ENCODE measurements at places on chromosomes 4 and X.

DNA sequence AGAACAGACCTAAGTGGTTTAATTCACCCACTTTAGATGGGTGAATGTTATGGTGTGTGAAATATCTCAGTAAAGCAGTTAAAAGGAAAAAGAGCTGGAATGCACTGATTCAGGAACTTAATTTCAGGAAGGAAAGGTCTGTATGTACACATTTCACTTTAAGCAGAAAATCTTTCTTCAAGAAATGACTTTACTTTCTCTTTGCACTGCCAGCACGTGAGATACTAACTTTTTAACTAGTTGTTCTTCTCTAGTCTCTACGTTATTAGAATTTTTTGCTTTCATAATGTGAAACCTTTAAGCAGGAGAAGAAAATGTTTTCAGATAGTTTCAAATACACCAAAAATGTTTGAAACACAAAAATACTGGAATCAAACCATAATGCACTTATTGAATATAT, 18.8 kb downstream of the C4orf46 start:
- no peak for DNase-seq

DNA sequence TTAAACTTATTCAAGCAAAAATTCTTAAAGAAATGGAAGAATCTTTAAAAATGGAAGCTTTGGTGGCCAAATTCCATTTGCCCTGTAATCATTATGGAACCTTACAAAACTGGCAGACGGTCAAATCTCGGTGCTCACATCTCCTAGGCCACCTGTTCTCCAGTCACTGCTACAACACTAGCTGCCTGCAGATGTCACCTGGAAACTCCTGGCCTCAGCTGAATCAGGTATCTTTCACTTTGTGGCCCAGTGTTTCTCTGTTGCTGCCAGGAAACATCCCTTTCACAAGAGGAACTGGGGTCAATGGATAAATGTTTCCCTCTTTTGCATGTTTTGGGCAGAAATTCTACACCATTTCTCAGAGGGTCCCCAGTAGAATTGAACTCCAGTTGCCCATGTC, 4.2 kb upstream of the CXCL3 start:
- no peak for DNase-seq

- no peak for DNase-seq
Measured at GRCh38 chrX:52078131-52078530, 9.1 kb upstream of the MAGED4B start.

- DNase-seq, result no peak
Measured at GRCh38 chr4:155694100-155694785, 27.6 kb downstream of the GUCY1A1 start.

DNA sequence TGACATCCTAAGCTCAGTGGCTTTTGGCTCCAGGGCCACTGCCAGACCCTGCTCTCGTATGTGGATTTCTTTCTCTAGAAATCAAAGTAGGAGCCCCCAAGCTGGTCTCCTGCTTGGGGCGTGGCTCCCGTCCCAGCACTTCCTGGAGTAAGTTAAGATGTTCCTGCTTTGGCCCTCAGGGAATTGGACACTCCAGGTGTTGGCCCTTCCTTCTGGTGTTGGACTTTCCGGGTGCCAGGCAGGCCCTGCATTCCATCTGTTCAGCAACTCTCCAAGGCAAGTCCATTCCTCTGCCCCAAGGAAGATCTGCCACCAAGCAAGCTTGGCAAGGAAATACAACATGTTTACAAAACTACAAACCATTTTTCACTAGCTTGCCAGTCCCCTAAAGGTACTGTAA, 22.1 kb upstream of the GPC4 start:
- no peak for DNase-seq

- no peak for DNase-seq
Measured at GRCh38 chr4:56147371-56147770, 198.6 kb downstream of the CEP135 start.

DNA sequence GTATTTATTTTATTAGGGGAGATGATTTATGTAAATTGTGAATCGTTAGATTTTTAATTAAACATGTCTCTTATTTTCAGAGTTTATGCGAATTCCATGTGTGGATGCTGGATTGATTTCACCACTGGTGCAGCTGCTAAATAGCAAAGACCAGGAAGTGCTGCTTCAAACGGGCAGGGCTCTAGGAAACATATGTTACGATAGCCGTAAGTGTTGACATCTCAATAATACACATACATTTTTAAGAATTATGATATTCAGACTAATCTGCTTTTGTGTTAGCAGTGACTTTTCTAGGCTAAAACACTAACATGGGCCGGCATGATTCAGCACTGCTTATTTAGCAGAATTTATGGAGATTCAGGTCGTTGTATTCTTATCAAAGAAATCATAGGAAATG, 91.2 kb downstream of the RAP1GDS1 start:
- DNase-seq, result no peak

DNA sequence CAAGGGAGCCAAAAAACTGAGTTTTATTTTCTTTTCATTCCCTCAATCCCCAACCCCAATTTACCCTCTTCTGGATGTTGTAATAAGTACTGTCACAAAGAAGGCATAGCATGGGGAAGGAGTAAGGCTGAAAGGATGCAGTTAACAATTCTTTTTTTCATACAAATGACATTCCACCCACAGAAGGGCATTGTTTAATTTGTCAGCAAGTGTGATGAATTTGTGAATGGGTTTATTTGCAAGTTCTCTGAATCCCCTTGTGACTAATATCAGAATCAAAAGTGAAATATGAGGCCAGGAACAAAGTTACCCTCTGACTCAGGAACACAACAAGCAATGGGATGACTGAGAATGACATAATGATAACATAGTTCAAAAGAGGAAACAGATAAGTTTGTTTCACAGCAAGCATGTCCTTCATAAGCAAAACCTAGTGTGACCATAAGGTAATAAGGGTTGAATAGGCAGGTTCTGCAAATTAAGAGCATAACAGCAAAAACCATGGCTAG, 2.1 kb downstream of the GEMIN8 start:
- peak; percentile 65 for DNase-seq

DNA sequence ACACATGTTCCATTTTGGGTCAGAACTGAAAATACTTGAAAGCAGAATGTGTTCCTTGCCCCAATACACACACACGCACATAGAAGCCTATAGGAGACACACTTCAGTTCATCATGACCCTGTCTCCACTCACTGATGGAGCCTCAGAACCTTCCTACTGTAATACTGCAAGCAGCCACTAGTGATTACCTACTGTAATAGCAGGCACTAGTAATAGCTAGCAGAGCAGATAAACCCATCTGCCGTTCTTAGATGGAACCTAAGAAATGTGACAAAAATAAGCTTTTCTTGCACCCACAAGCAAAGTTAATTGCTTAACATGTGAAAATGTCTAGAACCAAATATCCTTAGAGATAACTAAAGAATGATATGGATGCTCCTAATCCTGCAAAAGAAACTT, 13.6 kb downstream of the AMTN start:
- DNase-seq, result no peak

GRCh38 chrX:17370191-17370590, 4.8 kb upstream of the NHS start:
- DNase-seq, result no peak

DNA sequence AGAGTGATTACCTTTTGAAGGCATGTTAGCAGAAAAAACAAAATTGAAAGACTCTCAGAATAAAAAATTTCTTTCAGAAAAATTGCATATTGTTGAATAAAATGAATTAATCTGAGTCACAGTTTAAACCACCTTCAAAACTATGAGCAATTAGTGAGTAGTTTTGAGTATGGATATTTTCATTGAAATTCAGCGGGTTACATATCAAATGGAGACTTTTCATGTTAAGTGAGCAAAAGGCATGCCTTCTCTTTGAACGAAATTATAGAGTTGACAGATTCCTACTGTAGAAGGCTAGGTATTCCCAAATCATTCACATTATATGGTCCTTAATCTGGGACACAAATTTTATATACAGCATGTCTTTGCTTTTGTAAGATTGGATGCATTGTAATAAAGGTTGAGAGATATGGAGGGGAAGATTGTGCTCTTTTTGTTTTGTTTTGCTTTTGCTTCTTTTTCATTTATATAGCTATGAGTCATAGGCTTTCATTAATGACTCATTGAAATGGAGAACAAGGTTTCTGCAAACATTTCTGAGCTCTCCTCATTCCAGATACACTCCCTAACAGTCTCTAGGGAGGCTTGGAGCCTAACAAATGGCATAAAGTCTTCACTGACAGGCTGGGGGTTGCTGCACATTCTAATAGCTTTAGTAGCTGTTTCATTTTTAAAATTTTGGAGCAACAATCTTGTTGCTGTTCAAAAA, 21.6 kb downstream of the PCDH18 start:
- DNase-seq, result peak; percentile 83

GRCh38 chrX:113001836-113002235, 161.2 kb upstream of the AMOT start:
- DNase-seq, result no peak

DNA sequence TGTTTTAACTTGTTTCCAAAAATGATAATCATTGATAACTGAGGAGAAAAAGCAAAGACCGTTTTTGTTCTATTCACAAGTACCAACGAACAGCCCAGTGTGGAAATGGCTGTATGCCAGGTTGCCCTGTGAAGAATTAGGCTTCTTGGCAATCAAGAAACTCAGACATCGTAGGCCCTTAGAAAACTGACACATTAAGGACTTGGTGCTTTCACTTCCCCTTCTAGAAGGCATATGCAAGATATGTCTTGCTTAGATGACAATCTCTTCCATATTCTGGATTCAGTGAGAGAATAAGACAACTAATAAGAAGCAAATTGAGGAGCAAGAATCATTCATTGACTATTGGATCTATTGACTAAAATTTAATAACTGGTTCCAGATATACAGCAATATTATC, 56.6 kb downstream of the ANAPC10 start:
- no peak for DNase-seq

- DNase-seq, result no peak
Measured at GRCh38 chr4:81424336-81424735, 47.4 kb downstream of the RASGEF1B start.

GRCh38 chr4:103845075-103845474, 125.3 kb upstream of the TACR3 start:
- DNase-seq, result no peak

- no peak for DNase-seq
Measured at GRCh38 chrX:38435130-38435529, 82.7 kb downstream of the OTC start.

- DNase-seq, result no peak
Measured at GRCh38 chr4:138698641-138699040, 316.9 kb upstream of the NOCT start.

DNA sequence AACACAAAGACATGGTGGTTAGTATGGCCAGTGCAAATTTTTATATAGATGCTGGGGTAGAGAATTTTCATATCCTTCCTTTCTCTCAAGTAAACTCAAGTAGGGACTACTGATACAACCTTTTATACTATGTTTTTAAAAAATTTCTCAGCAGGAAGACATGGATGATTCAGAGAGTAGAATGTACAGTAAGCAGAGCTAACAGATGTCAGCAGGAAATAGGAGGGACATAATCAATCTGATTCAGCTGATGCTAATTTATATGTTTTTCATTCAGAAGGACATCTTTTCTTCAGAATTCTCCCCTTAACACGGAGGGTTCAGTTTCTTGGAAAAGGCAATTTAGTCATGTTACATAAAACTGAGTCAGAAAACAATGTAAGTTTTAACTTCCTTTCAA, 95.4 kb downstream of the GRIA2 start:
- DNase-seq, result no peak

DNA sequence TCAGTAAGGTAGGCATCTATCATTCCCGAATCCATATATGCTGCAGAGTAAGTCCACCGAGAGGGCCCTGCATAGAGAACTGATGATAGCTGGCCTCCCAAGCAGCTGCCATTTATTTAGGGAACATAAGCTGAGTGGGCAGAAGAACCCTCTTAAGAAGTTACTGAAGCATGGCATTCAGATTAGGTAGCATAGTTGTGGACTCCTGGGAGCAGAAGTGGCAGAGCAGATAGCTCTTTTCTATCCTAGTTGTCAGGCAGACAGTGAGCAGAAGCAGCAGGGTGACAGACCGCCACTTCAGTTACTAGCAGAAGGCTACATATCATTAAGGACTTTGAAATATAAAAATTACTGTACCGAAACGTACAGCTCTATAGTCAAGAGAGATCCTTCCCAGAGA, 454.7 kb downstream of the PPP4R3C start:
- no peak for DNase-seq

- DNase-seq, result no peak
Measured at GRCh38 chrX:16702700-16703599, 9.5 kb downstream of the CTPS2 start.

DNA sequence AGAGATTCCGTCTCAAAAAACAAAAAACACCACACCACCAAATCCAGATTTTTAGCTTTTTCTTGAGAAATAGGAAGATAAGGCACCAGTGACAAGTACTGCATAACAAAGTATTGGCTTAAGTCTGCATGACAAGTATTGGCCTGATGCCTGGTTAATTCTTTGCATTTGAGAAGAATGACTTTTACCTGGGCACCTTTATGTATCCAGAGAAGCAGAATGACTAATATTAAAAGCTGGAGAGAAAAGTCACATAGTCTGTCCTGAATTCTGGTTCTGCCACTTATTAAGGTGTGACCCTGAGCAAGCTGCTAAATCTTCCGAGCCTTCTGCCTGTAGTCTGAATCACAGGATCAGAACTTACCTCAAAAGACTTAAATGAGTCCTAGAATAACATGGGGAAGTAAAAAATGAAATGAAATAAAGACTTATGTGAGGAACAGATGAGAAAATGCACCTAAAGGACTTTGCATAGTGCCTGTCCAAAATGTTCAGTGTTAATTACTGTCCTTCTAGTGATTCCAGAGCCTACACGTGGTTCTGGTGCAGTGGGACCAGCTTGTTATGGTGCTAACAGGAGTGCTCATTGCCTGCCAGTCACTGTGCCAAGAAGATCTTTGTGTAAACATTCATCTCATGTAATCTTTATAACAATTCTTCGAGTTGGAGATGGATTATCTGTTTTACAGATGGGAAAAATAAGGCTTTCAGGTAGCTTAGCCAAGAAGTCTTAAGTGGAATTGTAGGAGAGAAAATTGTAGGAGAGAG, 31.6 kb downstream of the UGDH start:
- no peak for DNase-seq

GRCh38 chr4:72591547-72592454, 22.8 kb upstream of the ADAMTS3 start:
- DNase-seq, result no peak

- DNase-seq, result no peak
Measured at GRCh38 chr4:5720980-5721379, 10.0 kb downstream of the EVC start.

GRCh38 chr4:53195815-53196661, 169.8 kb downstream of the SCFD2 start:
- DNase-seq, result peak; percentile 15

GRCh38 chrX:9227276-9227675, 193.3 kb upstream of the FAM9B start:
- DNase-seq, result no peak

GRCh38 chr4:17134565-17134964, 236.1 kb upstream of the LDB2 start:
- DNase-seq, result no peak

- DNase-seq, result no peak
Measured at GRCh38 chr4:154457471-154457870, 34.1 kb downstream of the DCHS2 start.

DNA sequence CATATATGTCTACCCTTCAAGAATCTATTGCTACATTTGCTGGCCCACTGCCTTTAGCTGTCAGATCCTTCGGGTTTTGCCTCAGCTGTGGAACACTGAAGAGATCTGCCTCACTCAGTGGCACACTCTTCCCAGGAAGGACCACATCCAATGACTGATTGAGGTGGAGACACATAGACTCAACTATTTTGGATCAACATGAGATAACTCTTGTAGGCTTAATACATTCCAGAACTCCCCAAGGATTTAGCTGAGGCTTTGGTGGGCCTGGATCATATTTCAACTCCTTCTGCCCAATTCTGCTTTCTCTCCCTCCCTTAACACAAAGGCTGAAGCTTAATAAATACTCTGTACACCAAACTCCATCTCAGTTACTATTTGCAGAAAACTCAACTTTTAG, 100.5 kb downstream of the CORIN start:
- no peak for DNase-seq

All from SJSA1 (cell line).